Effector memory CD4-positive, alpha-beta T cell (primary cell): ENCODE measurements at places on chromosomes 5 and 9.
A peak's percentile ranks its signal among the peaks of the same experiment; 100 is the strongest.

GRCh38 chr5:14581891-14582796 lies 552 bp downstream of the OTULINL start:
- peak; percentile 63 for DNase-seq

- DNase-seq: no peak
Observed at GRCh38 chr9:90556897-90557675, 85.5 kb downstream of the DIRAS2 start.

DNA sequence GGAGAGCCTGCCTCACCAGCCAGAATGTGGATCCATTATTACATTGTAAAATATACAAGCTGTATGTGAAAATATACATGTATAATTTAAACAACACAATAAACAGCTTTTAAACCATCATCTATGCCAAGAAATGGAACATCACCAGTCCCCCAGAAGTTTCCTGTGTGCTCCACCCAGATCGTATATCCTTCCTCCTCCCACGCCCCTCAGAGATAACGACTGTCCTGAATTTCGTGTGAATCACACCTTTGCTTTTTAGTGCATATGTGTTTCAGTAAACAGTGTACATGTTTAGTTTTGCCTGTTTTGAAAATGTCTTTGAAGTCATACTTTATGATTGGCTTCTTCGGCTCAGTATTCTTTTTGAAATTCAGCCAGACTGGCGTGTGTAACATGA lies 134.6 kb upstream of the MYO10 start:
- no peak for DNase-seq

DNA sequence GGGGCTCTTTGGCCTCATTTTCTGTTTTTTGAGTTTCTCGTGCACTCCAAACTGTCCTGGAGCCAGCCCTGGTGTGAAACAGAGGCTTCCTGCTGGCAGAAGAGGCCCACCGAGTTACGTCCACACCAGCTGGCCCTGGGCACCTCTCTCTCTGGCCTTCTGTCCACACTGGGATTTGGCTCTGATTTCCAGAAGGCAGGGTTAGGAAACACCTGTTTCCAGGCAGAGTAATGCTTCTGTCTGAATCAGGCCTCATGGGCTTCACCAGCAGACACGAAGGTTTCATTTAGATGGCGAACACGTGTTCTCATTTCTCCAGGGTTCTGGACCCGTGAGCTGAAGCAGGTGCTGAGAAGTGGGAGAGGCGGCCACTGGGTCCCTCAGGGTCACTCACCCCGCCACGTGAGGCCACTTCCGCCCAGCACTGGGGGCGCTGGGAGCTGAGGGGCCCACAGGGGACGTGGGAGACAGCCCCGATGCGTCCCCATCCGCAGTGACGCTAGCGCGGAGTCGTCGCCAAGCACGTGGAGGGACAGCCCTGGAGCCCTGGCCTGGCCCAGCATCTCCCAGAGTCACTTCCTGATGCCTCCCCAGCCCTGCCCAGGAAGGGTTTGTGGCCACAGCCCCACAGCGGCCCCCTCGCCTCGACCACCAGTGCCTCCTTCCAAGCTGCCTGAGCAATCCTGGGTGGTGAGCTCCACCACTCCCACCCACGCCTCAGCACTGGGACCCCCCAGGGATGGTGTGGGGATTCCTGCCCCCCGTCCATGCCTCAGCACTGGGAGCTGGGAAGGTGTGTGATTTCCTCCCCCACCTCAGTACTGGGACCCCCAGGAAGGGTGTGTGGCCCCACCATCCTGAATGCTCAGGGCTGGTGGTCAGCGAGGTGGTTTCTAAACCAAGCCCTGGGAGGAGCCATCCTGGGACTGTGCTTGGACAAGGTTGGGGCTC lies 4.9 kb upstream of the LRRC14B start:
- no peak for DNase-seq

DNA sequence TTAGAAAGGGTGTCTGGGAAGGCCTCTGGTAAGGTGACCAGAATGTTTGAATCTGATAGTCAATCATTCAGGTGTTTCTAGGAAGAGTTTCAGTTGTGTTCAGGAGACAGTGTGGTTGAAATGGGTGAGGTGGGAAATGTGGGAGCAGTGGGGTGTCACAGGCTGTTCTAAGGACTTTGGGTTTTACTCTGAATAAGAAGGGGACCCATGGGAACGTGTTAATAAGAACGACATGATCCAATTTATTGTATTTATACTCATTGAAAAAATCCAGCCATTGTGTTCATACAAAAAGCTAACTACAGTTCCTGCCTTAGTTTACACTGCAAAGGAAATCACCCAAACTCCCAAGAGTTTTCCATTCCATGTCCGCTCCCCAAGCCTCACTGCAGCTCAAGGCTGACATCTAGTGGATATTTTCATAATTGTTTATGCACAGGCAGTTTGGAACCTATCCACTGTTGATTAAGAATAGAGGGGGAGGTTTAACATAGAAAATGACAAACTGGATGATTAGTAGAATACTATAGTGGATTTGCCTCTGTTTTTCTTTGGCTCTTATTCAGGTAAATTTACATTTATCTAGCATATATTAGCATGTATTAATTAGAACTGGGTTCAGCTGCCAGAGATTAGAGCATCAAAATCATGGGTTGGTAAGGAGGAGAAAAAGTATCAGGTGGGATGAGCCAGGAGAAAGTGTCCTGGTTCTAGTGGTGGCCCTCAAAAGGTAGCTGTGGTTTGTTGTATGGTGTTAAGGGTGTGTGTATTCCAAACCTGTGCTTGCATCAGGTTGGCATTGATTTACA lies 17.7 kb downstream of the CAVIN4 start:
- DNase-seq: no peak

- DNase-seq: no peak
Observed at GRCh38 chr5:38546691-38547146, 9.7 kb downstream of the LIFR start.

DNA sequence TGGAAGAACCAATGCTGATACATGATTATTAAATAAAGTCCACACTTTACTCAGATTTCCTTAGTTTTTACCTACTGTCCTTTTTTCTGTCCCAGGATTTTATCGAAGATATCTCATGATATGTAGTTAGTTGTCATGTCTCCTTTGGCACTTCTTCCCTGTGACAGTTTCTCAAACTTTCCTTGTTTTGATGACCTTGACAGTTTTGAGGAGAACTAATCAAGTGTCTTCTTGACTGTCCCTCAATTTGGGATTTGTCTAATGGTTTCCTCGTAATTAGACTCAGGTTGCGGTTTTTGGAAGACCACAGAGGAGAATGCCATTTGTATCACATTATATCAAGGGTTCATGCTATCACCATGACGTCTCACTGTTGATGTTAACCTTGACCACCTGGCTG lies 483.1 kb upstream of the ZNF608 start:
- no peak for DNase-seq

DNA sequence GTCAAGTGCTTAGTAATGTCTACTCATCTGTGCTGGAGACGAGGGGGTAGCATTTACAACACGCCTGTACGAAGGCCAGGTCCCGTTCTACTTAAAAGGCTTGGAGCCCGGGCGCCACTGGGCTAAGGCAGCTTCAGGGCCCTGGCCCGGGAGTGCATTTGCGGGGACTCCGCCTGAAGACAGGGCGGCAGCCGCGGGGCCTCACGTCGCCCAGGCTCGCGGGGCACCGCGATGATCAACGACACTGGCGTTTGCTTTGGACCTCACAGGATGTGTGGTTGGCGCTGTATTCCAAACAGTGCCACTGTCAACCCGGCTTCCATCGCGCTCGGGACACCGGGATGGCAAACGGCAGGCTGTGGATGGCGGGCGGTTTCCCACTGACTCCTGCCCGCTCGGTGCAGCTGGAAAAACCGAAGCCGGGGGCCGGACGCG lies 1.1 kb upstream of the TENT4A start:
- peak; percentile 29 for DNase-seq

GRCh38 chr5:102528600-102528999 lies 29.8 kb upstream of the SLCO6A1 start:
- no peak for DNase-seq

DNA sequence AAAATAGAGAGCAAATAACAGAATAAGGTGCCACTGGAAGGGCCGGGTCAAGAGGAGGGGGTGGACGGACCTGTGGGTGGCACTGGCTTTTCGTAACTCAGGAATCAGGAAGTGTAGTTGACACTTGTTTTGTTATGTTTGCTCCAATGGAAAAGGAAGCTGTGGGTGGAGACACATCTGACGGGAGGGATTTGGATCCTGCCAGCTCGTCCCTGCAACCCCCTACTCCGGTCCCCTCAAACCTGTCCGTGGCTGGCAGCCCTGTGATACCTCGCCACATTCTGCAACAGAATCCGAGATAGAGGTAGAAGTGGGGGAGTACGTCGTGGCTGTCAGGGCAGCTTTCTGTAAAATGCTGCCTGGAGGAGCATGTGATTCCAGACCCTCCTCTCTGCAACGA lies 104.2 kb upstream of the IER5L start:
- no peak for DNase-seq

DNA sequence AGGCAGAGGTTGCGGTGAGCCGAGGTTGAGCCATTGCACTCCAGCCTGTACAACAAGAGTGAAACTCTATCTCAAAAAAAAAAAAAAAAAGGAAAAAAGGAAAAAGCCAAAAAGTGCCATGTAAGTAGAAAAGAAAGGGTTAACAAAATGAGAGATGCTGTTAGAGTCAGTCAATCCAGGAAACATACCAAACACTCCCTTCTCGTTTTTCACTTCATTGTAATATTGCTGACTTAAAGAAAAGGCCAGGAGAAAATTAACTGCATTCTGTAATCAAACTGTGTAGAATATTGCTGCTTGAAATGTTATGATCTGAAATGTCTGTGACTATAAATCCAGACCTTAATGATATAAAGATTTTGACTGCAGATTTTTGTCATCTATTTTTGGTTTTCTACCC lies 379.1 kb downstream of the ENC1 start:
- DNase-seq: no peak

DNA sequence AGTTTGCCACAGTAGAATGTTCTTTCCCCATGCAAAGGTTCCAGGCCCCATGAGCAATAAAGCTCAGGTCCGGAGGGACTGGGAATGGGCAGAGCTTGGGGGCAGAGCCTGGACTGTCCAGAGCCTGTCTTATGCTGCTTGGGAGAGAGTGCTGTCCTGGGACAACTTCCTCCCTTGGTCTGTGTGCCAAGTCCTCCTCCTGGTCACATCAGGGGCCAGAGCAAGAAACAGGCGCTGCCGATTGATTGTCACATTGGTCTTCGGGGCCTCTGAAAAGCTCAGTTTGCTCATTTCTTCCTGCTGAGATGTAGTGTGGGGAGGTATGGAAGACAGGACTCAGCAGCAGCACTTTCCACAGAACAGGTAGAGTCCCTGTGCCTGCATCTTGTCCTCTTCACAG lies 54.0 kb upstream of the FCN1 start:
- DNase-seq: no peak

DNA sequence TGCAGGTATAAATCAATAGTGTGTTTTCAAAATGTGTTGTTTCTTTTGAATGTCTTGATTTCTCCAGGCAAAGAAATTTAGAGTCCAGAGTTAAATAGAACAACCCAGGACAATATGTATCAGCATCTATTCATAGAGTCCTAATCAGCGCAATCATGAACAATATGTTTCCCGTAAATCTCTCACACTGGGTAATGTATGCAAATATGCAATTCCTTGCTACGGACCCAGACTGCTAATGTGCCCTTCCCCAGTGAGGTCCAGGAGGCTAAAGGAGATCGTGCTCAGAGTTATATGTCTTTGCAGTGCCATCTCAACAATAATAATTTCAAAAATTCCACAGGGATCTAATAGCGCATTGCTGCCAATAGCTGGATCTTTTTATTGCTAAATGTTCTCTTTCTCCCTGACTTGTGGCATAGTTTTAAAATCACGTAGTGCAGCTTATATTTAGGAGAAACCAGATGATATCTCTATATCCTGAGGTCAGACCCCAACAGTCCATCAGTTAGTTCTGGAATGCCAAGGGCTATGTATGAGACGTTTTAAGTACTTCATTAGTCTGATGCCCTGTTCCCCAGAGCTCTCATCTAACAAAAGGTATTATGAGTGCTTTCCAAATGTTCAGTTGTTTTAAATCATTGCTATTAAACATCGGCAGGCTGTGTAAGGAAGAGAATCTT lies 145.1 kb downstream of the MARCHF11 start:
- DNase-seq: no peak

- DNase-seq: no peak
Observed at GRCh38 chr9:130104491-130105193, 50.9 kb downstream of the GPR107 start.

- DNase-seq: no peak
Observed at GRCh38 chr5:175567954-175568353, 89.6 kb downstream of the SFXN1 start.

DNA sequence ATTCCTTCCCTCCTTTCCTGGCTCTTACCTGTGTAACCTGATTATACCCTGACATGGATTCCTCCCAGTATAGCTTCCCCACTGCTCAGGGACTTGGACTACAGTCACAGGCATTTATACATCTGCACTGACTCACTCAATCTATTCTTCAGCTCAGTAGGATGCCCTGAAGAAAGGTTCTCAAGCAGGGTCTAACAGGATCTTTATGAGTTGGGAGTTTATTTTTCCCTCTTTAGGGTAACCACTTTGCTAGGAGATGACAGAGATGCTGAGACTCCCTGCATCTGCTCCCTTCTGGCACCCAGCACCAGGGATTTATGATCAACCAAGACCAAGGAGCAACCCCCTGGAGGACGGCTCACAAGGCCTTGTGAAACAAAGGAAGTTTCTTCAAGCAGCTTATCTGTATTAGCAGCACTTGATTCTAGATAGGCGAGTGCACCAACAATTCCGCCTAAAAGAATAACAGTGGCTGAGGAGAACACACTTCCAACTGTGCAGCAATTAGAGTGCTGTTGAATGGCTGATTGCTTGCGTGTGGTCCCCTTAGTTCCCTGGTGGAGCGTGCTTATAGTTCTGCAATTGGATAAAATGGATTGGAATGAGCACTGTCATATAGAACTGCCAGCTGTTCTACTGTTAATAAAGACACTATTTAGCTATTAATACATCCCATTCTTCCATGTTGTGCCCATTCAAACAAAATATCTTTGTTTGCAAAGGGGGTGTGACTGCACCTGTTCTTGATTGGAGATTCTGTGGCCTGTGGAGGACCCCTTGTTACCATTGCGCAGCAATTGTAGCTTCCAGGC lies 482.6 kb downstream of the ZNF608 start:
- no peak for DNase-seq
